Natural killer cell (primary cell): ENCODE measurements at places on chromosomes 7 and 10. TPM values are rescaled to one million over a fixed set of nuclear protein-coding genes. Genes with fewer than 3 reads are reported as not detected.

DNA sequence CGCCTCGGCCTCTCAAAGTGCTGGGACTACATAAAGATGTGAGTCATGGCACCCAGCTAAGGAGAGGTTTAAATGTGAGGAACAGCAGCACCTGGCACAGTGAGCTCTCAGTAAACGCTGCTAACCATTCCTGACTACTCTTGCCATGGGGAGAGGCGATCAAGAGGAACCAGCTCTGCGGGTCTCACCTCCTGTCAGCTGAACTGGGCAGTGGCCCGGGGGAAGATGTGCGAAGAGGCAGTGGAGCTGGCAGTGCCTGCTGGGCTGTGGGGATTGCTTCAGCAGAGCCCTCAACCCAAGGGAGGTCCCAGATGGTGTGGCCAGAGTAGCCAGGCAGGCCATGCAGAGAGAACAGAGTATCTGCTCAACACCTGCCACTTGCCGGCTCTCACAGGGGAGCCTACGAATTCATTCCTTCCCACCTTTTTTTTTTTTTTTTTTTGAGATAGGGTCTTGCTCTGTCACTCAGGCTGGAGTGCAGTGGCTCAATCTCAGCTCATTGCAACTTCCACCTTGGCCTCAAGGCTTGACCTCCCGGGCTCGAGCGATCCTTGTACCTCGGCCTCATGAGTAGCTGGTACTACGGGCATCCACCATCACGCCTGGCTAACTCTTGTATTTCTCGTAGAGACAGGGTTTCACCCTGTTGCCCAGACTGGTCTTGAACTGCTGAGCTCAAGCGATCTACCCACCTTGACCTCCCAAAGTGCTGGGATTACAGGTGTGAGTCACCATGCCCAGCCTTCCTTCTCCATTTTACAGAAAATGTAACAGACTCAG lies 6.8 kb downstream of the POLM start:
- H3K36me3 ChIP-seq = peaks cover 59% of the 10 kb centered on the region
- H3K27ac ChIP-seq = peak overlapping the region; percentile 93
- H3K4me3 ChIP-seq = no peak overlapping the region
- H3K27me3 ChIP-seq = no peaks in the 10 kb centered on the region

GRCh38 chr7:158030071-158030470 lies 557.6 kb downstream of the PTPRN2 start:
- DNase-seq = no peak
- H3K4me3 ChIP-seq = no peak overlapping the region
- H3K36me3 ChIP-seq = no peaks in the 10 kb centered on the region
- no peaks in the 10 kb centered on the region for H3K27me3 ChIP-seq
- no peaks in the 10 kb centered on the region for H3K4me1 ChIP-seq

DNA sequence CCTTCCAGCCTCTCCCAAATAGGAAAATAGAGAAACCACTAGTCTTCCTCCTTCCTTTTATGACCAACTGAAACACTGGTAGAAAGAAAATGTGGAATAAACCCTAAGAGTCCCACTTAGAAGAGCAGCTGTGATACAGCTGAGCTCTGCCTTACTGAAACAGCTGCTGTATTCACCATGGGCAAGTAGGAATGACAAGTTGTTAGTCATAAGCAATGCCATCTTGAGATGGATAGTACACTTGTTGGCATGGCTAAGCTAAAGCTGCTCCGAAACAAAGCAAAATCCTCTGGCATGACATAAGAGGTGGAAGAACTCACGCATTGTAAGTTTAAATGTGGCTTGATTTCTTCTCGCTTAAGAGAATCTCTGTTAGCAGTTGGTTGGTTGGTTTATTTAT lies 48.3 kb upstream of the TMEM236 start:
- DNase-seq = no peak
- H3K4me1 ChIP-seq = no peaks in the 10 kb centered on the region
- H3K4me3 ChIP-seq = no peak overlapping the region
- no peaks in the 10 kb centered on the region for H3K27me3 ChIP-seq

DNA sequence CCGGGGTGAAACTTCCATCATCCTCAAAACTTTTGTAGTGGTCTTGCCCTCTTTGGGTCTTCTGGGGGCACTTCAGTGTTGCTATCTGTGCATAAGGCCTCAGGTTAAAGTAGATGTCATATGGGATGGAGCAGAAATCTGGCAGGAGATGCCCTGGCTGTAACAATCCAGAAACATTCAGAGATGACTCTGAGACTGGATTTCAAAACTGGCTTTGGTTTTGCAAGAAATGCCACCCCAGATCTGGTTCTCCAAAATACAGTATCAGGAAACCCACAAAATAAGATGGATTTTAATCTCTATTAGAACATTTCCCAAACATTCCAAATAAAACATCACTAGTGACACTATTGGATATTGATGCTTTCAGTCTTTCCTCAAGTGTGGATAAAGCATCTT lies 191.5 kb downstream of the REEP3 start:
- DNase-seq = no peak
- no peaks in the 10 kb centered on the region for H3K4me1 ChIP-seq
- H3K27me3 ChIP-seq = no peaks in the 10 kb centered on the region

DNA sequence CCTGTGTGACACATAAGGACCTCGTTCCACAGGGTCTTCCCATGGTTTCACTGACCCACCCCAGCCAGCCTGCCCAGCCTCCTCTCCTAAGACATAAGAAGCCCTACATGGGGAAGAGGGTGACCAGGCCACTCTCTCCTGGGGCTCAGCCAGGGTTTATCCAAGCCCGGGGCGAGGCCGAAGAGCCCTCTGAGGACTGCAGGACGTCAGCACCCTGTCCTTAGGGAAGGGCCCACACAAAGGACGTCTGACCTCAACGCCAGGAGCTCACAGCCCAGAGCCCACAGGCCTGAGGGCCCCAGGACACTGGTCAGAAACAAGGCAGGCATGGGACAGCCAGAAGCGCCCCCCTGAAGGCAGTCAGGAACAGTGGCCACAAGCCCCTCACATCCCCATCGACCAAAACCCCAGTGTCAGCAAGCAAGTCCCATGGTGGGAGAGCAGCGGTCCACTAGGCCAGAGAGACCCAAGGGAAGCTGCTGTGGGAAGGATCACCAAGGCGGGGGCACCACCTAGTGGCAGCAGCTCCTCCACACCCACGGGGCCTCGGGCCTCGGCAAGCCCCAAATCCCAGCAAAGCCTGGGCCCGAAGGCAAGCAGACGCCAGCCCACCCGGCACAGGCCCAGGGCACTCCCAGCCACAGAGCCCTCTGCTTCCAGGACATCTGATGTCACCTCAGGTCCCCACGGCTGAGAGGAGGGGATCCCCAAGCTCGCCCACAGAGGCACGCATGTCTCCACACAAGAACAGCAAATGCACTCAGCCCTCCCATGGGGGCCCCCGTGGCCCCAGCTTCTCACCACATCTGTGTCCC lies 23.4 kb downstream of the MAD1L1 start:
- H3K27me3 ChIP-seq = no peaks in the 10 kb centered on the region
- H3K36me3 ChIP-seq = peaks cover 33% of the 10 kb centered on the region
- no peak overlapping the region for H3K4me3 ChIP-seq

The RGR gene
- total RNA-seq = not detected

The ELN gene
- total RNA-seq = not detected

The DPYSL4 gene
- 1.3 TPM for total RNA-seq
